ENCODE measurements at places on chromosomes 6 and 20.

GRCh38 chr6:125913864-125914351, 42.7 kb upstream of the HINT3 start:
- no peak for DNase-seq

DNA sequence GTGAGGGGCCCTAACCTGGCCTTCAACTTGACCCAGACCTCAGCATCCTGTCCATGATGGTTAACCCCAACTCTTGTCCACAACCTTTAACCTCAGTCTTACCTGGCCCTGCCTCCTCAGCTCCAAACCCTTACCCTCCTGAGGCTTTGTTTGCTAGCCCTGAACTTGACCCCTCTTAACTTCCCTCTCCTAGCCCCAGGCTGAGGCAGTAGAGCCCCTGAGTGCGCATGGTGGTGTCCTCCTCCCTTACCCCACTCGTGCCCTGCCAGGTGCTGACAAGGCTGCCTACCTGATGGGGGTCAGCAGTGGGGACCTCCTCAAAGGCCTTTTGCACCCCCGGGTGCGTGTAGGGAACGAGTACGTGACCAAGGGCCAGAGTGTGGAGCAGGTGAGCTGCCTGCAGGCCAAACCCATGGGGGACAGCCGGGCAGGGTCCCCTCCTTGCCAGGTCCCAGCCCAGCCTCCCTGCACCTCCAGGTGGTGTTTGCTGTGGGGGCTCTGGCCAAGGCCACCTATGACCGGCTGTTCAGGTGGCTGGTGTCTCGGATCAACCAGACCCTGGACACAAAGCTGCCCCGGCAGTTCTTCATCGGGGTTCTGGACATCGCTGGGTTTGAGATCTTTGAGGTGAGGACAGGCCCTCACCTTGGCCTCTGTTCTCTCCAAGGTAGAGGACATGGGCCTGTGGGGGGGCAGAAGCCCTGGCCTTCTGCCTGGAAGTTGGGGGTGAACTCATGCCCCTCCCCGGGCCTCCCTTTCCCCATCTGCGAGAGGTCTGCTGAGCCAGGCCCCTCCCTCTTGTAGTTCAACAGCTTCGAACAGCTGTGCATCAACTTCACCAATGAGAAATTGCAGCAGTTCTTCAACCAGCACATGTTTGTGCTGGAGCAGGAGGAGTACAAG, 31.9 kb downstream of the MYH7B start:
- no peak for DNase-seq

- DNase-seq = no peak
These were observed 34.0 kb upstream of the NUP153 start for GRCh38 chr6:17740559-17741220.

- DNase-seq = no peak
These were observed 73.0 kb downstream of the SLX4IP start for GRCh38 chr20:10508060-10508459.

DNA sequence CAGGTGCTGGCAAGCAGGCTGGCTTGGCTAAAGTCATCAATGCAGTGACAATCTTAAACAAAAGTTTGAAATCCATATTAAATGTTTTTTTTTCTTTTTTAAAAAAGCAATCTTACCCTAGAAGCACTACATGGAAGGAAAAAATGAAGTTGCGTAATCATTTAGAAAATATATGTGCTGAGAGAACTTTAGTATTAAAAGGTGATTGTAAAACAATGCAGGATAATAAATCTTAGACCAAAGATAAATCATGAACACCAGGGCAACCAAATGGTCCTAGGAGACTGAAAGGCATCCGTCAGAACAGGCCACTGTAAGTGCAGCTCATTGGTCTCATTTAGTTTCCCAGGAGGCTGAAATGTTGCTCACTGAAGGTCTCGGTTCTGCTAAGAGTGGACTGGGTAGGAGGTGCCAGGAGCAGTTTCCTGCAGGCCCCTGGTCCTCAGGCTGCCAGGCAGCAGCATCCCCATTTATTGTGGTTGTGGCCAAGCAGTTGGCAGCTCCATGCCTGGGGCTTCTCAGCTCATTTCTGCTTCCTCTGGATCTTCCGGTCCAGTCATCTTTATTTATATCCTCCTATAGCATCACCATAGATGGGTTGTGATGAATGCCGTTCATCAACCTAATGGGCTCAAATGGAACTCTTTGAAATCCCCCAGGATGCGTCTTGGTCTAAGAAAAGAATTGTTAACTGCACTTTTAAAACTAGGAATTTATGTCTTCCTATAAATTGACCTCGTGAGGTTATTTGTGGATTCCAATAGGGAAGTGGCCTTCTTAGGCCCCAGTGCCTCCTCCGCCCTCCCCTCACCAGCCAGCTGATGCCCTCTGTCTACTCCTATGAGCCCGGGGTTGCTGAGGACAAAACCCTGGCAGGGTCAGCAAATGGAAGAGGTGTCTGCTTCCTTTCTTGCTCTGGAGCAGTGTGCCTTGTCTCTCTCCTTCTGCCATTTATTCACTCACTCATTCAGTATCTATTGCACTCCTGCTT, 269.0 kb downstream of the UST start:
- DNase-seq = no peak

DNA sequence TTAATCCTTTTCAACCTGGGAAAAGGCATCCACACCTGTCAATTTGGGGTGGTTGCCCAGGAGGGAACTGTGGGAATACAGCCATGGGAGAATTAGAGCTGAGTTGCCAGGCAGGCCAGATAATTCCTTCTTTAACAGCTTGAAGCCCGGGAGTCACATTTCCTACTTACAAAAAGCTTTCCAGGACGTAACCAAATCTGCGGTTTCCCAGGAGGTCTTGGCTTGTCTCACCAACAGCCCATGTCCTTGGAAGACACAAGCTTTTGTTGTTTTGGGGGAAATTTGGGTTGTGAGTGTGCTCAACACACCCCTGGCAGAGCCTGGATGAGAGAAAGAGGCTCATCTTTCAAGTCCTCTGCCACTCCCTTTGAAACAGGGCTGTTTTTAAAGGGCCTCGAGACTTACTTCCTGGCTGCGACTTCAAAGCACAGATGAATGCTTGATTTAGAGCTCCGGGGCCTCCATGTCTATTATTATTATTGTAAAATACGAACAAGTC, 465.9 kb upstream of the BTBD3 start:
- no peak for DNase-seq

DNA sequence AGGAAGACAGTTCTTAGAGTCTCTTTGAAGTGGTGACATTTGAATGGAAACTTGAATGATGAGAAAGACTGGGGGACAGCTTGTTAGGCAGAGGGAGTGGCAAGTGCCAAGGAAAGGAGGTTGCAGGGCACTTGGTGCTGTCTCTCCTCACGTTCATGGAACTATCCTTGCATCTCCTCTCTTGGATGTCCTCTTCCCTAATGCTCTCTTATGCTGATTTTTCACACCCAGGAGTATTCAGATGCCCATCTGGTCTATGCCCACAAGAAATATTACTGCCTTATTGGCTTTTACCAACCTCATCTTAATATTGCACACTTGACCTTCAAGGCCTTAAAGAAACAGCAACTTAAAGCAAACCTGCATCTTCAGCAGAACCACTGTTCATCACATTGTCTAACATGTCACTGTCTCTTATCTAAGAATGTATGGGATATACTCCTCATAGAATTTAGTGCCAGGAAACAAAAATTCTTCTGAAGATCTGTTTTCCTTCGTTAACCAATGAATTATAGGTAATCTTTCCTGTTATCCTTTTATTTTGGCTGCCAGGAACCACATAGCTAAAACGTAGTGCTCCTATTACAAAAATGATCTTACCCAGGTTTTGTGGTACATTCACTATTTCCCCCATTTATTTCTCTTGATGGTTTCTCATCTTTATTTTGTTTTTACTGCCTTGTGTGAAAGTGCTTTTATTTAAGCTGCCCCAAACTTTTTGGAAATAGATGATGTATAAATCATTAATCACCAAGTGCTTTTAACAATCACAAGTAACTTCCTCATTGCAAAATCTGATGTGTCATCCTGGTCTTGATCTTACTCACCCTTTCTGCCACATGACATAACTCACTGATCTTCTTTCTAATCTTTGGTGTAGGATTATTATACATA, 12.8 kb downstream of the RGS17 start:
- DNase-seq = no peak

DNA sequence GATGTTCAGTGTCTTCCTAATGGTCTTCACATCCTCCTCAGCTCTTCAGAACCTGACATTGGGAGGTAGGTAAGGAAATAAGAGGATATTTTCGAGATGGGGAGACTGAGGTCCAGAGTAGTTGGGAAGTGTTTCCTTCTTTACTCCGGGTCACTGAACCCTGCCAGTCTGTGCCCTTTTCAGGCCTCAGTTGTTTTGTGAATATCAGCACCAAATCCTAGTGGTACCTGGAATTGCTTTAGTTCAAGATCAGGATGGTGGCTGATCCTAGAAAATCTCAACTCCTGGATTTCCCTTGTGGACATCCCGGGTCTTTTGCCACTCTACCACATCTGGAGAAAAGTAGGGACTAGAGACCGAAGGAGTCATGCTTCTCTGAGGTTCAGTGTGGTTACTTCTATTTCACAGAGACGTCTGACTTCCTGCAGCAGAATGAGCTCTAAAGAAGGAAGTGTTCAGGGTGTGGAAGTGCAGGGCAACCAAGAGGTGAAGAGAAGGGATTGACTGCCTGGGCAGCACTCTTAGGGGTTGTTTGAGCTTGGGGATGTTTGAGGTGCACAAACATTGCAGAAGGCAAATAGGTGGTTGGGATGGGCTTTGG, 995 bp downstream of the STK4 start:
- DNase-seq = no peak

DNA sequence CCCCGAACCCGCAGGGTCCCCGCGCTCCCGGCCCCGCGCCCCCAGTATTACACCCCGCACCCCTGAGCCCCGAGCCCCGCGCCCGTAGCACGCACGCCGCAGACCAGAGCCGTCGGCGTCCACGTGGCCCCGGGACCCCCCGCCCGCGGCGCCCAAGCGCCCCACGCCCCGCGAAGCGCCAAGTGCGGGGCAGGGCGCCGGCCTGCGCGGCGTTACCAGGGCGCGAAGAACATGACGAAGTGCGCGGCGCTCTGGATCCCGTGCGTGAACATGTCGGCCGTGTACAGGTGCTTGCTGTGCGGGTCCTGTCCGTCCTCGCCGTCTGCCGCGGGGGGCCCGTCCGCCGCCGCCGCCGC, 312 bp downstream of the TXNDC5 start:
- no peak for DNase-seq

DNA sequence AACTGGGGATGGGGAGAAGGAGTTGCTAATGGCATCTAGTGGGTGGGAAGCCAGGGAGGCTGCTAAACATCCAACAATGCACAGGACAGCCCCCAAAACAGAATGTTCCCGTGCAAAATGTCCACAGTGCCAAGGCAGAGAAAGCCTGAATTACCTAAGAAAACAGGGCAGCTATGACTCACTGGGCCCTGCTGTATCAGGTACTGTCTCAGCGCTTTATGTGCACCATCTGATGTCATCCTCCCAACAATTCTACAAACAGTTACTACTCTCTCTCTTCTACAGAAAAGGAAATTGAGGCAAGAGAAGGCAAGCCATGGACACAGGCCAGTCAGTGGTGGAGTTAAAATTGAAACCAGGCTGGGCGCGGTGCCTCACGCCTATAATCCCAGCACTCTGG, 3.1 kb downstream of the YTHDF1 start:
- no peak for DNase-seq

GRCh38 chr20:63009988-63010769, 3.4 kb upstream of the BHLHE23 start:
- peak; percentile 50 for DNase-seq

GRCh38 chr6:146857180-146857979, 258.6 kb downstream of the ADGB start:
- DNase-seq = peak; percentile 46

DNA sequence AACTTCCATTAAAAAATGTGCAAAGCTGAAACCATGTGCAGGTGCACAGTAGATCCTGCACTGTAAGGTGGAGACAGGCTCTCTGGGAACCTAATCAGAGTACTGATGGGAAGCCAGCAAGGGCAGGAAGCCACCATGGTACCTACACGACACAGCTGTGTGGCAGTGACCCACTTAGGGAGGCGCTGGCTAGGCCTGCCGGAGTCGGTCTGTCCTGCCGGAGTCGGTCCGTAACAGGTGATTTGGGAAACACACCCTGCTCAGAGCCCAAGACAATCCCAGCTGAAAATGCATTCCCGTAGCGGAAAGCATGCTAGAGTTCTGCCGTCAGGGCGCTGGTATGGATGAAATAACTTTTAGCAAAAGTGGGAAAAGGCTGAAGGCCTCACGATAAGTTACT, 17.2 kb downstream of the TXNDC5 start:
- DNase-seq = no peak

GRCh38 chr20:44110816-44111568, 76.0 kb downstream of the JPH2 start:
- no peak for DNase-seq

- DNase-seq = no peak
These were observed 43.3 kb downstream of the EPHA7 start for GRCh38 chr6:93376026-93376540.

DNA sequence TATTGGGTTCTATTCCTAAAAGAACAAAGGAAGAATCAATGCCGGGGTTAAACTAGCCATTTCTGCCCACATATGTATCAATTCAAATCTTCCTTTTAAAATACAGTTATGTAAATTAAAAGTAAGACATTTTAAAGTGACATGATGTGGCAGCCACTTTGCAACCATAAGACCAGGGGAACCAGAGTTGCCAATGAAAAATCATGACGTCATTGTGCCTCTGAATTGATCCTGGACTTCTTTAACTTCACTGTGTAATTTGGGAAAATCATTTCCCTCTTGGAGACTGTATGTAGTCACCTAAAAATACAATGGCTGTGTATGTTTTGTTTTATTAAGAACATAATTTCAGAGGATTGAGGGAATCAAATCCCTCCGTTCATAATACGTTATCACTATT, 42.2 kb downstream of the SLC13A3 start:
- no peak for DNase-seq

DNA sequence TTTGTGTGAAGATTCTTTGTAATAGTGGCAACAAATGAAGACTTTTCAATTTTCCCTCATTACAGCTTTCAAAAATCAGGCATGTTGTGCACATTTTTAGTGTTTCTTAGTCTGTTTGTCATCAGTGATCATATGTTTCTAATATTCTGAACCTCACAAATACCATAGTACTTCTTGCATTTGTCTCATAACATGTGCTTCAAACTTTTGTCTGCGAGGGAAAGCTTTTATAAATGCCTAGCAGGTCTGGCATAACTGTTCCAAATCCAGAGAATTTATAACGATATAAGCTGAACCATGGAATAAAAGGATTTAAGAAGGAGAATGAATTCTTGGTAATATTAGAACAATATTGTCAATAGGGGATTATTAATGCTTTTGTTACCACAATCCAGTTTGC, 670.2 kb downstream of the RFPL4B start:
- no peak for DNase-seq

- no peak for DNase-seq
These were observed 134.6 kb downstream of the SOBP start for GRCh38 chr6:107624541-107624940.

Measured in stimulated activated CD4-positive, alpha-beta T cell treated with anti-CD3 and anti-CD28 coated beads, Interleukin-1b, Interleukin-23, amount 100 ng/mL, for 24 hours (primary cell).